ENCODE measurements at places on chromosomes 6 and 20.
A peak's percentile ranks its signal among the peaks of the same experiment; 100 is the strongest.

- DNase-seq = no peak
Measured at GRCh38 chr6:170296423-170296745, 5.5 kb upstream of the DLL1 start.

GRCh38 chr6:14550822-14551221 is 433.2 kb downstream of the CD83 start:
- DNase-seq = no peak

- no peak for DNase-seq
Measured at GRCh38 chr20:47221036-47221625, 135.4 kb downstream of the ZMYND8 start.

DNA sequence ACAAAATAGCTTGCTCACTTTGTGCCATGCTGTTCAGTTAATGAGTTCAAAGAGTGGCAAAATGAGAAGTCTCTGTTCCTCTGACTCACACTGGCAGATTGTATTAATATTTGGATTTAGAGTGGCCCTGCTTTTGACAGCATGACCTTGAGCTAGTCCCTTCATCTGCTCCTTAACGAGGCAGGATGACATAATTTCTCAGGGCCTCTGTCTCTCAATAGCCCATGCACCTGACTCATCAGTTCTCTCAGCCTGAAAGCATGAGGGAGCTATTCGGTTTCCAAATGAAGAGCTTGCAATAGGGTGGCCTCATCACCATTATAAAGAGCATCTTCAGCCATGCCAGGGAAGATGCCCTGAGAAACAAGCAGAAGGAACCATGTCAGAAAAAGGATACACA is 38.2 kb downstream of the CAP2 start:
- no peak for DNase-seq

- no peak for DNase-seq
Measured at GRCh38 chr20:63310265-63310991, 17.4 kb downstream of the COL20A1 start.

GRCh38 chr6:149056777-149057463 is 260.6 kb upstream of the TAB2 start:
- no peak for DNase-seq

DNA sequence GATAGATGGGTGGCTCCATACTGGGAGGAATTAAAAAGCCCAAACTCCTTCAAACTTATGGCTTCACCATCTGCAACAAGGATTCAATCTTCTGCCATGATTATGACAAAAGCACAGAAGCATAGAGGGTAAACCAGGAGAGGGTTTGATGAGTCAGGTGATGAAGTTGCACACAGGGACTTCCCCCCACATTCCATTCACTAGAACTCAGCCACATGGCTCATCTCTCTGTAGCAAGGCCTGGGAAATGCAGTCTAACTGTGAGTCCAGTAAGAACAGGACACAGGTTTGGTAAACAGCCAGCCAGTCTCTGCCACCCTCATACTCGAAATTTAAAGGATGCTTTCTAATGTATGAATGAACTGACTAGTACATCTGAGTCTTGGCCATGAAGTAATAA is 142.9 kb downstream of the HIVEP2 start:
- DNase-seq = peak; percentile 39

GRCh38 chr6:76770281-76770680 is 693.0 kb downstream of the HTR1B start:
- no peak for DNase-seq

- no peak for DNase-seq
Measured at GRCh38 chr6:146944809-146945208, 259.4 kb upstream of the STXBP5 start.

DNA sequence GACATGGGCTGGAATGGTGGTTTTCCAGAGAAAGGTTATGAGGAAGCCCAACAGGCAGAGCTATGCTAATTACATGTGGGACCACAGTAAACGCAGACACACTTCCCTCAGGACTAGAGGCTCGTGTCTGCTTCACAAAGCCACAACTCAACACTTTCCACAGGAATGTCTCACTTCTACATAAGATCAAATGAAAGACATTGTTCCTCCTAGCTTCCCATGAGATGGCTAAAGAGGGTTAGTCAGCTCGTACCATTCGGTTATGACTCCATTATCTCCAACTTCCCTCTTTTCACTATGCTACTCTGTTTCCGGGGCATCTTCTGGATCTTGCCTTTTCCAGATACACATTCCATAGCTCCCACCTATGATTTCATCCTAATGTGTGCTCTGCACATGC is 29.1 kb upstream of the ZC3H12D start:
- DNase-seq = no peak

GRCh38 chr6:23561732-23562131 is 564.3 kb upstream of the NRSN1 start:
- DNase-seq = no peak

- DNase-seq = no peak
Measured at GRCh38 chr6:16183187-16183664, 54.3 kb downstream of the MYLIP start.

DNA sequence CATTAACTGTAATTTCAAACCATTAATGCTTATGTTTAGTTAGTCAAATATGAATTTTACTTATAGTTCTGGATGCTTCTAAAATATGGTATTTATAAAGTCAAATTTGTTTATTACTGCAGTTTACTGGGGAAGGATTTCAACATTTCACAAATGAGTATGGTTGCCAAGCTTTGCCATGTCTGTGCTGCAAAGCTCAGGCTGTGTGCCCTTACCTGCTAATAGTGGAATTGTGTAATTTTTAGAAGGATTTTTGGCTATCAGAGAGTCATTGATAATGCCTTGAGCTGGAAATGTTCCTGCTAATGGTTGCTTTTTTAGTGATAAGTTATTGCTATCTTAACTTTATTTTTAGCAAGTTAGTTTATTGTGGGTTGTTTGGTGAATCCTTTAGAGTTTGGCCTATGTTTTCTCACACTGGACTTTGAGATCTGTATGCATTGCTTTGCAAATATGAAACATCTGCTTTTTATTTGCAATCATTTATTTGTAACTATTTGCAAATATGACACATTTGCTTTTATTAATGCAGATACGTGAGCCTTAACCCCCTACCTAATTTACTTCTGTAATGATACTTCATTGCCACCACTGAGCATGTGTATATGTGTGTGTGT is 105.8 kb downstream of the CD109 start:
- no peak for DNase-seq

DNA sequence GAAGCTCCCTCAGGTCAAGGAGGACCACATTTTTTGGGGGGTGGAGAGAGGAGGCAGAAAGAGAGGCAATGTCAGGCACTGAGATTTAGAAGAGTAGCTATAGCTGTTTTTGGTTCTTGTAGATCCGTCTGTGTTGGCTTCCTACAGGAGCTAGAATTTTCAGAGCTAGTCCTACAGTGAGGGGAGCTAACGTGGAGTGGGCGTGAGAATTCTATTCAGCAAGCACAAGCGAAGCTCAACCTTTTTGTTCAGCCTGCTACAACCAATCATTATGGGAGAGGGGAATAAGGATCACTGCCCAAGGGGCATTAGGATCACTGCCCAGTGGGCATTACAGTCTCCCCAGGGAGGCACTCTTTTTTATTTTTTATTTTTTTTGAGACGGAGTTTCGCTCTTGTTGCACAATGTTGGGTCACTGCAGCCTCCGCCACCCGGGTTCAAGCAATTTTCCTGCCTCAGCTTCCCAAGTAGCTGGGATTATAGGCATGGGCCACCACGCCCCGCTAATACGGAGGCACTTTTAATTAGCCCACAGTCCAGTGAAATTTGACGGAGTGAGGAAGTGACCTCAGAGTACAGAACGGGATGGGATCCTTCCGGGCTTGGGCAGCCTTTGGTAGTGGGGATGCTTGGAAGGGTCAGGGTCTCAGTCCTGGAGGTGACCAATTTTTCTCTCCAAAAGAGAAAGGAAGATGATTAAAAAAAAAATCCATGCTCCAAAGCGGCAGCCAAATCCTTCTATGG is 1.1 kb upstream of the PANK2 start:
- DNase-seq = no peak

- no peak for DNase-seq
Measured at GRCh38 chr6:149660028-149660427, 11.5 kb upstream of the KATNA1 start.

DNA sequence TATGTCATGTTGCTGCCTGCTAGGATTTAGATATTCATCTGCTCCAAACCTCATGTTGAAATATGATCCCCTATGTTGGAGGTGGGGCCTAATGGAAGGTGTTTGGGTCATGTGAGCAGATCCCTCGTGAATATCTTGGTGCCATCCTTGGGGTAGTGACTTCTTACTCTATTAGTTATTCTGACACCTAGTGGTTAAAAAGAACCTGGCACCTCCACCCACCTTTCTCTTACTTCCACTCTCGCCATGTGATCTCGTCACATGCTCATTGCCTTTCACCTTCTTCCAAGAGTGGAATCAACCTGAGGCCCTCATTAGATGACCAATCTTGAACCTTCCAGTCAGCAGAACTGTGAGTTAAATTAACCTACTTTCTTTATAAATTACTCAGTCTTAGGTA is 549.4 kb upstream of the SYNCRIP start:
- DNase-seq = no peak

DNA sequence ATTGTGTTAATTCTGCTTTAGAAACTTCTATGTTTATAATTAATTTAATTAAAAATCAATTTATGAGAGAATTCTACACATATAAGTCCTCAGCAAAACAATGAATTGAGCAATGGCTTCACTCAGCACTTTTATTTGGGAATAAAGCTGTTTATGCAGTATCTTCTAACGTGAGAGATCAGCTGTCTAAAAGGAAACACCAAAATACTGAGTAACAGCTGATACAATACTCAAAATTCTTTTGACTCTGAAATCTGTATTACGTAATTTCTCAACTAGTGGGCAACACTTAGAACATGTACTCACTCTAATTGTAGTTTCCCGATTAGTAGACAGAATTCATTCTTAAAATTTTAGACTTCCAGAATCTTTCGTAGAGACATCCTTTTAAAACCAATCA is 49.8 kb downstream of the MAP3K7 start:
- no peak for DNase-seq

GRCh38 chr6:119355157-119355556 is 5.6 kb upstream of the MAN1A1 start:
- DNase-seq = no peak

GRCh38 chr6:16092990-16093389 is 35.9 kb upstream of the MYLIP start:
- no peak for DNase-seq

DNA sequence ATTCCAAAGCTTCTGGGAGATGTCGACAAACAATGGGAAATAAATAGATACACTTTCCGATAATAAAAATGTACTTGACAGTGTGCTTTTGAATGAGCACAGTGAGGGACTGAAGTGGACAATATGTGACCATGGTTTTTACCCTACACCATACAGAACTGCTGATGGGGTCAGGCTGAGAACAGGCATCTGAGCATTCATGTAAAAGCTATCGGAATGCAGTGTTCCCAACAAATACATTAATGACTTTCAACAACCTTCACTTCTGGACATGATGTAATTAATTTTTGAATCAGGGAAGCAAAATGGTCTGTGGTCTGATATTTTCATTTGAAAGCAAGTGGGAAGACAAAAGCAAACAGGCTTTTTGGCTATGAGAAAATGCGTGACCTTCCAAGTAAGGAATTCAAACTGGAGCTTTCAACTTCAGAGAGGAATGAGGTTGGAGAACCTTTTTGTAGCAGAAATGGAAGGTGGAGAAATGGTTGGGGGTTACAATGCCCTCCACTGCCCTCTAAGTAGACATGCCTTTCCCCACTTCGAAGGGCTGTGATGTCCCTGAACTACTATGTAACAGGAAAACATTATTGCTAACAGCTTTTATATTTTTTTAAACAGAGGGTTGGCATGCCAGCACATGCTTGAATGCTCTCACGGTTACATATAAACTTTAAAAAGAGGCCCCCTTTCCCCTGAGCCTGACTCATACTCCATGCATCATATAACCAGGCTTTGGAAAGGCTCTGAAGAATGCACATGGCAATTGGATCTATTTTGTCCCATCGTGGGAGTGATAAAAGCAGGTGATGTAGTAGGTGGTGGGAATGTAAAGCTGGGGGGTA is 203.5 kb upstream of the CITED2 start:
- DNase-seq = no peak
